ENCODE measurements at places on chromosomes 5 and 9.

DNA sequence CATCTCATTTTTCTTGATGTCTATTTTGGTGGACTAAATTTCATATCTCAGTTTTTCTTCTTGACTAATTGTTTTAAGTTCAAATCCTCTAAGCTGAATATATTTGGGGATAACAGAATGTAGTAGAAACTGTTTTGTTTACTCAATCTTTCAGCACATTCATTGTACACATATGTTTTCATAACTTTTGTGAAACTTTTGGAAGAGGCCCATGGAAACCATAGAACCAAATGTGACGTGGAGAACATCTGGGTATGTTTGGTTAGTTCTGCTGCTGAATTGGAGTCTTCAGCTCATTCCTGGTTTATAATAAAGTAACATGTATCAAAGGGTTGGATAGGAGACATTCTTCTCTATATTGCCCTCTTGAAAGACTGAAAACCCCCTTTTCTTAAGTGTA, 88.4 kb downstream of the CCDC171 start:
- DNase-seq = no peak

- DNase-seq = no peak
These were observed 4.1 kb upstream of the SLC1A1 start for GRCh38 chr9:4486176-4486575.

GRCh38 chr5:54601411-54602230, 84.1 kb downstream of the SNX18 start:
- no peak for DNase-seq

- DNase-seq = peak; percentile 48
These were observed 1.6 kb downstream of the B4GALT1 start for GRCh38 chr9:33165263-33166151.

GRCh38 chr5:90843443-90843842, 284.8 kb downstream of the ADGRV1 start:
- DNase-seq = no peak

DNA sequence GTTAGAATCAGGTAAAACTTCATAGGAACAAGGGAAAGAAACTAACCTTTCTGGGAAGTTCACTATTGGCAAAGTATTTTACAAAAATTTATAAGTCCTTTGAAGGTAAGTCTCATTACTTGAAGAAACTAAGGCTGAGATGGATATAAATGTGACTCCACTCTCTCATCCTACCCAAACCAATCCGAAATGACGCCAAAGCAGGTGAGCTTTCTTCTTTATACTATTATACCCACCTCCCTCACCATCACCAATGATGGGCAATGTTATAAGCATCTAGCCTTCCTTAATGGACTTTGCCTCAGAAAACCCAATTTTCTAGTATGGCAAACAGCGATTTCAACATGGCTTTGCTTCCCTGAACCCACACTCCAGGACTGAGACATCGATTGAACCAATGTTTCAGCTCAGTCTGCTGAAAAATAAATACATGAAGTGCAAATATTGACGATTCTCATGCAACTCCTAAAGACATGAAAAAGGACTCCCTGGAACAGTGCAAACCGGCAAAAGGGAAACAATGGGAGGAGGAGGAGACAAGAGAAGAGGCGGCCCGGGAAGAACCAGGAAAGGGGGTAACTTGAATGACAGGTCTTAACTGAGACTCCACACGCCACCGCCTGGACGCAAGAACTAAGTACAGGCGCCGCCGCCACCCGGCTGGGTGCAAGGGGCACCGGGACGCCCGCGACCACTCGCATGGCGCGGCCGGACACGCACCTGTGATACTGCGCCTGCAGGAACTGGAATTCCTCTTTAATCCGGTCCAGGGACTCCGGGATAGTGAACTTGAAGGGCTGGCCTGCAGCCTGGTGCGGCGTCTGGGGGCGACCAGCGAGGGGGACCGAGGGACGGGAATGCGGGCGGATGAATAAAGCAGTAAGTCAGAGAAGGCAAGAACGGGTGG, 2.5 kb downstream of the TLE1 start:
- peak; percentile 77 for DNase-seq

DNA sequence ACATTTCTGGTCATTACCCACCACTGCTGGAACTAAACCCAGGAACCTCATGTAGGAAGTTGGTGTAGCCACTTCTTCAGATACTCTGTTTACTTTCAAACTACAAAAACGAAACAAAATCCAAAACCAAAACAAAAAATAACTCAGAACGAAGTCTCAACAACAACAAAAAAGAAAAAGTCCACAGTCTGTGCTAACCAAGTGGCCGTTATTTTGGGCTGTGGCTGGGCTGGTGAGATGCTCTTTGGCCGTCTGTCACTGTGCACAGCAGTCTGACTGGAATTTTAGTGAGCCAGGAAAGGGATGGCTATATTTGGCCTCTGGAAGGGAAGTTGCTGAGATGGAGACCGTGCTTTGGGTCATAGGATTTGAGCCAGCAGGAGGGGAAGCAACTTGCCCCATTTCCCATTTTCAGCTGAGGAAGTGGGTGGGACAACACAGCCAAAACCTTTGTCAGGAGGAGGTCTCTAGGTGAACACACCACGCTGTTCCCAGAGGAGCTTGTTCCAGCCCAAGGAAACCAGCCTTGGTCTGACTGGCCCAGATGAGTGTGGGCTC, 334.1 kb downstream of the ZSWIM6 start:
- no peak for DNase-seq
